Hematopoietic multipotent progenitor cell treated with erythropoietin and hydrocortisone succinate and interleukin-3 and kit ligand, for 17 days (in vitro differentiated cells): ENCODE measurements at places on chromosomes 16 and 17.

- no peak for DNase-seq
Measured at GRCh38 chr17:29710520-29710884, 87.8 kb upstream of the CORO6 start.

DNA sequence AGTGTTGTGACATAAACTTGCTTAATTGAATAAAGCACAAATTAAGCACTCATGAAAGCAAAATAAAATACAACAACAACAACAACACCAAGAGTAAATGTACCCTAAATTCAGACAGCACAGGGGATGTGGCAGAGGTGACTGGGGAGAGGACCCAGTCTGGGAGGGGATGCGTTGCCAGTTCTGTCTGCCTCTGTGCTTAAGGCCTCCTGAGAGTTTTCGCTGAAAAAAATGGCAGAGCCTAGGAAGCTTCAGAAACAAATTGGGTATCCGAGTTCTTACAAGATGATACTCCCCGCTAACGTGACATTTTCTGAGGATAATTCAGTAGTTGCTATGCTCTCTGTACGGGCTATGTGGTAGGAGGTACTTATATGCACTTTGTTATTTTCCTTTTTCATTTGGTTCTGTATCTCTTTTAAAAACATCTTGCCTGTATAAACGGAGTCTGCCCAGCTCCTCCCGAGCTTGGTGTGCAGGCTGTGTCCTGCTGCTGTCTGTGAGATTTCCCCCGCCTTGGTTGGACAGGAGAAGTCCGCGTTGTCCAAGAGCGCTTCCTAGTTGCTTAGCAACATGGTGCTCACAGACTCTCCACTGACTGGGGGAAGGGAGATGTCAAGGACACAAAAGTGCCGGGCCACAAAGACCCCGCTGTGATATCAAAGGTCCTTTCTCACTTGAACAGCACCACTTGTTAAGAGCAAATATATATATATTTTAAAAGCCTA, 134.2 kb upstream of the CPHXL start:
- no peak for DNase-seq

GRCh38 chr16:53131363-53132071, 76.7 kb downstream of the CHD9 start:
- peak; percentile 69 for DNase-seq

GRCh38 chr16:1818873-1819525, 7.6 kb downstream of the HAGH start:
- DNase-seq, result no peak

DNA sequence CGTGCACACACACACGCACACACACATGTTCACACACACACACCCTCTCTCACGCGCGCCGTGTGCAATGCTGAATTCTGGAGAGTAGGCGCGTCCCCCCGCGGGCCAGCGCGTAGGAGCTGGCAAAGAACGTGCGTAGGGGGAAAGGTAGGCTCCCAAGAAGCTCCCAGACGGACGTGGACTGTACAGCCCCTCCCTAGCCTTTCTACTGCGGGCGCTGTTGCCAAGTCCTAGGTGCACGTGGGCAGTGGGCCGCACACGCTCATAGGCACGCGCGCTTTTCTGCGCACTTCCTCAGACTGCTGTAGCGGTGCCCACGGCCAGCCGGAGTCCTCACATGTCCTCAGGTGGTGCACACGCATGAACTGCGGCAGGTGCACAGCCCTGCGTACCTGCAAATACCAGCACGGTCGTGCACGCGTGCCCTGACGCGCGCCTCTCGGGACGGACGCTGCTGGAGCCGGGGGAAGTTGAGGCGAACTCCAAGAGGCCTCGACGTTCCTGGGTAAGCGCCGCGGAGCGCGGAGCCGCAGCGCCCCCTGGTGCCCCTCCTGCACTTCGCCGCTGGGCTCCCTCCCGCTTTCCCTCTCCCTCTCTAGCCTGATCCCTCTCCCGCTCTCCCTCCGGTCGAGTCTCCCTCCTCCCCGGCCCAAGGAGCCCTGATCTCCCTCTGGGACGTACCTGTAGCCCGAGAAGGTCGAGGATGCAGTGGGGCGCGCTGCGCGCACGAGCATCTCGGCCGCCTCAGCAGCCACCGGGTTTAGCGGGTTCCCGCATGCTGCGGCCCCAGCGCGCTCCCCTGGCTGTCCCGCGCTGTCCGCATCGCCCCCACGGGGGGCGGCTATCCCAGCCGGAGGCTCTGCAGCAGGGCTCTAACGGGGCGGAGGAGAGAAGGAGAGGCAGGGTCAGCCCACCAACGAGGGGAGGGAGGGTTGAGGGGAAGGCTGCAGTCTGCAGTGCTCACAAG, 749 bp downstream of the GRIN2A start:
- no peak for DNase-seq

GRCh38 chr17:3032258-3033247, 30.9 kb downstream of the OR1D5 start:
- DNase-seq, result no peak

GRCh38 chr16:82470620-82471152, 156.1 kb upstream of the CDH13 start:
- DNase-seq, result no peak

DNA sequence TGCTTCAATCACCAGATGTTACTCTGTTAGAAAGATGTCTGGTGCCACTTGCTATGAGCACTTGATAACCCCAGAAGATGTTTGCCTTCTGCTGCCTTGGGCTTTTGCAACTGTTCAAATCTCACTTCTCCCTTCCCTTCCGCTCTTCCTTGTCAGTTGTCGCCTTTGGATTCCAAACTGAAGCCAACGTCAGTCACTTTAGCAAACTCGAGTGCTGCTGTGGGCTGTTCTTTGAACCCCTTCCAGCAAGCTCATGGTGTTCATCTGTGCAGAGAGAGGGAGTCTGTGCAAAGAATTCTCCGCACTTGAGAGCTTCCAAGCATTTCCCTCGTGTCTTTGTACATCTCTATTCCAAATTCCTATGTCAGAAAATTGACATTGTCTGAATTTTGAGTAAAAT, 879.4 kb downstream of the CDH11 start:
- DNase-seq, result no peak

DNA sequence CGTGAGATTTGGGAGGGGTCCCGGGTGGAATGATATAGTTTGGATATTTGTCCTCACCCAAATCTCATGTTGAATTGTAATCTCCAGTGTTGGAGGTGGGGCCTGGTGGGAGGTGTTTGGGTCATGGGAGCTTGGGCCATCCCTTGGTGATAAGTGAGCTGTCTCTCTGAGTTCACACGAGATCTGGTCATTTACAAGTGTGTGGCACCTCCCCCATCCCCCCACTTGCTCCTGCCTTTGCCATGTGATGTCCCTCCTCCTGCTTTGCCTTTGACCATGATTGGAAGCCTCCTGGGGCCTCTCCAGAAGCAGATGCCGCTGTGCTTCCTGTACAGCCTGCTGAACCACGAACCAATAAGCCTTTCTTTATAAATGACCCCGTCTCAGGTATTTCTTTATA, 21.3 kb upstream of the BAIAP2 start:
- DNase-seq, result no peak

- no peak for DNase-seq
Measured at GRCh38 chr16:76182041-76182635, 95.1 kb upstream of the CNTNAP4 start.

- DNase-seq, result no peak
Measured at GRCh38 chr17:74776990-74777389, 845 bp upstream of the NAT9 start.

DNA sequence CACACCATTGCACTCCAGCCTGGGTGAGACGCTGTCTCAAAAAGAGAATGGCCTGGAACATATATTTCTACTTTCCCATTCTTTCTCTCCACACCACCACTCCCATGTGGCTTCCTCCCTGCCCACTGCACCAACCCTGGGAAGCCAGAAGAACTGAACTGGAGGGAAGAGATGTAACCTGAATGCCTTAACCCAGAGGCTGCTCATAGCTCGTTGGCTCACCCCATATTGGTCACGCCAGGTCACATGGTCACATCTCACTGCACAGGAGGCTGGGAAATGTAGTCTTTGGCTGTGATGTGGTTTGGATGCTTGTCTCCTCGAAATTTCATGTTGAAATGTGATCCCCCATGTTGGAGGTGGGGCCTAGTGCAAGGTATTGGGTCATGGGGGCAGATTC, 5.9 kb upstream of the DNAH17 start:
- no peak for DNase-seq

DNA sequence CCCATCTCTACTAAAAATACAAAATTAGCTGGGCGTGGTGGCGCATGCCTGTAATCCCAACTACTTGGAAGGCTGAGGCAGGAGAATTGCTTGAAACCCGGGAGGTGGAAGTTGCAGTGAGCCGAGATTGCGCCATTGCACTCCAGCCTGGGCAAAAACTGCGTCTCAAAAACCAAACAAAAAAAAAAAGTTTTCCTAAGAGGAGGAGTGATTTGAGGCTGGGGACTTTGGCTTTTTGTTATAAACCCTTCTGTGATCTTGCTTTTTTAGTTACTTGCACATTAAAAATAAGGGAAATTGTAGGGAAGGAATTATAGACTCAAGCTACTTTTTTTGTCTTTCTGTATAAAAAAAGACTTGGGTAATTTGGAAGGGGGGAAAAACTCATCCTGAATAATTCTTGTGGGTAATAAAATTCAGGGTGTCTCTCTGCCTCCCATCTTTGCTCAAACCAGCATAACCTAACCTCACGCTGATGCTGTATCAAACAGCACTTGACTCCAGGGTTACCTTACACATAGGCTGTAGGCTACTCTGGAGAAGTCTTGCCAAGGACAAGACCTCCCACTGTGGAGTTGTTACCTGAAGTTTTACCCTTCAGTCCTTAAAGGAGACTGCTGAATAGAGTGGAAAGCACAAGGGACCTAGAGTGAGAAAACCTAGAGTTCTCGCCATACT, 1.7 kb upstream of the CDR2 start:
- DNase-seq, result no peak

- DNase-seq, result no peak
Measured at GRCh38 chr16:19431636-19432340, 14.1 kb downstream of the TMC5 start.

DNA sequence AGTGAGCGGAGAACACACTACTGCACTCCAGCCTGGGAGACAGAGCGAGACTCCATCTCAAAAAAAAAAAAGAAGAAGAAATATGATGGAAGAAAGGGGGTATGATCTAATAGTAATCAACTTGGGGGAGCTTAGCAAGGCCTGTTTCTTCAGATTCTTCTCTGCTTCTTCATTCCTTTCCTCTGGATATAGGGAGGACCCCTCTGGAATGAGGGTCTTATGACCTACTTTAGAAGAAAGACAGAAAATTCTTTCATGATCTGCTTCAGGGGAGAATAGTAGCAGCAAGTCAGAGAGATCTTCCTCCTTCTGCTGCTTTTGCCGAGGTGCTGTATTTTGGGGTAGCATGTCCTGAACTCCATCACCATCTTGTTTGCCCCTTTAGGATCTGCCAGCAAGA, 44.9 kb upstream of the ETV4 start:
- no peak for DNase-seq
